ENCODE measurements at places on chromosomes 5 and 9. TPM values are rescaled to one million over a fixed set of nuclear protein-coding genes. Genes with fewer than 3 reads are reported as not detected.

GRCh38 chr5:132313366-132313765 is 19.2 kb downstream of the SLC22A4 start:
- H3K27me3 ChIP-seq, result no peaks in the 10 kb centered on the region
- no peaks in the 10 kb centered on the region for H3K4me1 ChIP-seq
- DNase-seq, result no peak

DNA sequence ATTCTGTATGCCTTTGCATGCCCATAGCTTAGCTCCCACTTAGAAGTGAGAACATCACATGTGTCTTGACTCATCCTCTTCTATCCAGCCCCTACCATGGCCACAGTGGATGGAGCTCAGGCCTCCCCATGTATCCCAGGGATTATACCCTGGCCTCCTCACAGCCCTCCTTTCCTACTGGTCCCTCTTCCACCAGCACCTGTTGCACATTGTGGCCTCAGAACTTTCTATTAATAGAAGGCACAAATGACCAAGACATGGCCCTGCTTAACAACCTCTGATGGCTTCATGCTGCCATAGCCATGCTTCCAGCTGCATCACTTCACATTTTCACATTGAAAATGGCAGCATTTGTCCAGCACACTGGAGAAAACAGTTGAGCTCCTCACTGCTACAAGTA is 315.4 kb downstream of the CDK5RAP2 start:
- DNase-seq, result no peak
- H3K36me3 ChIP-seq, result no peaks in the 10 kb centered on the region
- no peak overlapping the region for H3K27ac ChIP-seq
- no peak overlapping the region for H3K4me3 ChIP-seq

DNA sequence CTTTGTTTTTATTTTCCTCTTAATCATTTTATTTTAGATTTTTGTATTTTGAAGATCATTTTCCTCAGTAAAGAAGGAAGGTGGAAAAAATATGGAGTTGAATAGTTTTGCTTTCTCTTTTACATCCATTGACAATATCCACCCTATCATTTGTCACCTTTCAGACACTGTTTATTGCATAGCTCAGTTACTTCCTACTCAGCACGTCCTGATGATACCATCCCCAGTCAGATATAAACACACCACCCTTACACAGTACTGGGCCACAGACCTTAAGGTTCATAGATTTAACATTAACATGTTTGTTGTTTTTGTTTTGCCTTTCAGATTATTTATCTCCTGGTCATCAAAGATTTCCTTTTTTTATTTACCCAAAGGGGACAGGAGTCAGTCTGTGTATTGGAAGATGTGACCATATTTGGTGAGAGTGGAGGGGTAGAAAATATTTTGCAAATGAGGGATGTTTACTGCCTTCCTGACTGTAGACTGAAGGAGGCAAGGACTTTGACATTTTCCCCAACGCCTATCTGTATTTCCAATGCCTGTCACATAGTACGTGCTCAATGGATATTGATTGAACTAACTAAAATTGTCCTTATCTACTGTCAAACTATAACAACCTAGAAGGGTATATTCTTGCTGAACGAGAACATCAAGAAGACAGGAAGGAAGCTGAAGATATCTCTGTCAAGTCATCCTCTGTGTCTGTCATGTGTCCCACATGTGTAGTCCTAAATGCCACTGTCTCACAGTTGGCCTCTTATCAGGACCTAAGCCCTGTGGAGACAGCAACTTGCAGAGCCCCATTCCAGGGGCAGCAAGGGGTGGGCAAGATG is 15.6 kb downstream of the STX17 start:
- no peak overlapping the region for H3K4me3 ChIP-seq
- H3K27ac ChIP-seq, result peak overlapping the region; percentile 20
- H3K4me1 ChIP-seq, result peaks cover 30% of the 10 kb centered on the region
- no peaks in the 10 kb centered on the region for H3K27me3 ChIP-seq

GRCh38 chr9:101727612-101728524 is 10.6 kb downstream of the GRIN3A start:
- DNase-seq, result peak; percentile 24
- H3K4me1 ChIP-seq, result no peaks in the 10 kb centered on the region
- no peak overlapping the region for H3K27ac ChIP-seq
- H3K4me3 ChIP-seq, result no peak overlapping the region

GRCh38 chr5:159911349-159911748 is 4.9 kb upstream of the ADRA1B start:
- H3K27me3 ChIP-seq, result peaks cover 35% of the 10 kb centered on the region
- H3K27ac ChIP-seq, result no peak overlapping the region
- no peak overlapping the region for H3K4me3 ChIP-seq
- DNase-seq, result no peak
- H3K36me3 ChIP-seq, result no peaks in the 10 kb centered on the region

DNA sequence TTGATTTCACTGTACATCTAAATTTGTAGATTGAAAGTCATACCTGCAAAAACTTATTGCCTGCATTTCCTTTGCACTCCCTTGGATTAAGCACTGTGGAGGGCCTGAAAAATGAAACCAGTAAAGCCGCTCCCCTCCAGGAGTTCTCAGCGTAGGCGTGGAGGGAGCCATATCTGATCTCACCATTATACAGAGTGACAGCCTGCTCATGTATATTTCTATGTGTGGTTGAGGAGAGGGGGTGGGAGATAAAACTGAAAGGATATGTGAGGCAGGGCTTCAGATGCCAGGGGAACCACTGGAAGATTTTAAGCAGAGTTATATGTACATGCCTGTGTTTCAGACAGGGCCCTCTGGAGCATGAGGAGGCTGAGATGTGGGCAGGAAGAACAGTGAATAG is 303.0 kb downstream of the MSX2 start:
- DNase-seq, result no peak
- H3K4me1 ChIP-seq, result no peaks in the 10 kb centered on the region
- no peaks in the 10 kb centered on the region for H3K36me3 ChIP-seq
- H3K27me3 ChIP-seq, result no peaks in the 10 kb centered on the region
- H3K4me3 ChIP-seq, result no peak overlapping the region
- H3K27ac ChIP-seq, result no peak overlapping the region

- no peak within 1 kb of the TSS for H3K4me3 ChIP-seq
- no peaks in the 10 kb centered on the region for H3K27me3 ChIP-seq
- H3K4me1 ChIP-seq, result no peaks in the 10 kb centered on the region
- no peak for DNase-seq
These were observed at the start of gene FREM1 for GRCh38 chr9:14909961-14910805. FREM1 (minus strand) TSS chr9:14910428; CDS start chr9:14868977, 41,451 bp downstream.

DNA sequence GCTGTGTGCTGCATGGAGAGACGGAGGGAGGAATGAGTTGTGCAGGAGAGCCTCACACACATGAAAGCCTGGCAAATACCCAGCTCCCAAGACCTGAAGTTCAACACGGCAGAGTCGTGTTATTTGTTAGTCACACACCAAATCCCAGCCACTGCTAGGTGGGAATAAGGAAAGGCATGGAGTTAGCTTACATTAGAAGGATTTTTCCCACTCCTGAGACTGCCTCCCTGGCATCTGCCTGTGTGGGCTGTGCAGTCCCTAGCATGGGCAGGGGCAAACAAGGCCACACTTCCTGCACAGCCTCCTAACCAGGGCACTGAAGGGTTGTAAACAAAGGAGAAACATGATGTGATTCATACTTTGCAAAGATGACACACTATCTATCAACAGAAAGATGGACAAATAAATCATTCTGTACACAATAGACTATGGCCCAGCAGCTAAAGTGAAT is 306.8 kb downstream of the SPOCK1 start:
- no peak for DNase-seq
- H3K36me3 ChIP-seq, result no peaks in the 10 kb centered on the region
- no peaks in the 10 kb centered on the region for H3K4me1 ChIP-seq
- H3K27ac ChIP-seq, result no peak overlapping the region

DNA sequence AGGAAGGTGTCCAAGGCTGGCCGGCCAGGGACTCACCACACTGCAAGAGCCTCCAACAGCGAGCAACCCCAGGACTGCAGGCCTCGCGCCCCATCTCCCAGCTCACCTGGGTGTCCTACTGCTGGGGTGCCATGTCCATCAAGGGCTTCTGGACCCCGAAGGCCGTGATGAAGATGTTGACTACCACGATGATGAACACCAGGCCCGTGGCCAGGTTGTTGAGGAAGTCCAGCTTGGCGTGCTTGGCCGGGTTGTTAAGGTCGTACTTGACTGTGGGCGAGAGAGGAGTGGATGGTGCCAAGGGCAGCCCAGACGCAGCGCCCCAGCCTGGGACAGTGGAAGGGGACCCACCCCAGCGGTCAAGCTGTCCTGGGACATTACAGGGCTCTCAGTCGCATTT is 9.3 kb downstream of the NINJ1 start:
- no peak for DNase-seq
- H3K36me3 ChIP-seq, result peaks cover 28% of the 10 kb centered on the region
- peaks cover 45% of the 10 kb centered on the region for H3K4me1 ChIP-seq
- H3K4me3 ChIP-seq, result no peak overlapping the region
- H3K27ac ChIP-seq, result peak overlapping the region; percentile 77

GRCh38 chr9:135813671-135814290 is 93.6 kb downstream of the CAMSAP1 start:
- no peak for DNase-seq
- peaks cover 4% of the 10 kb centered on the region for H3K36me3 ChIP-seq
- no peak overlapping the region for H3K4me3 ChIP-seq
- H3K27ac ChIP-seq, result no peak overlapping the region
- no peaks in the 10 kb centered on the region for H3K4me1 ChIP-seq
- H3K27me3 ChIP-seq, result no peaks in the 10 kb centered on the region

DNA sequence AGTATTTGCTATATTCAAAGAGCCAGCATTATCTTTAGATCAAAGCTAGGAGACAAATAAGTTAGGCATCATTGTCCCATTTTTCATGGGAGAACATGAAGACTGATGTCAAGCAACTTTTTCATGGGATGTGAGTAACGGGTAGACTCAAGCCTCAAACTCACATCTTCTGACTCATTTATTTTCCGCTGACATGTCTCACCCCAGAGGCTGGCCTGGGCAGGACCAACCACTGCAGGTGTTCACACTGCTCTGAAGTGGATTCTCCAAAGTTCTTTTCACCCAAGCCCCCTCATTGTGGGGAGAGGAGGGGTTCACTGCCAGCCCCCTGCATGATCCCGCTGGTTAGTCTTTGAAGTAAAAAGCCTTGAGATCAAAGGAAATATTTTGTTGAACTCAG is 34.9 kb upstream of the BASP1 start:
- H3K4me1 ChIP-seq, result no peaks in the 10 kb centered on the region
- H3K27me3 ChIP-seq, result no peaks in the 10 kb centered on the region
- DNase-seq, result no peak
- H3K27ac ChIP-seq, result no peak overlapping the region
- H3K36me3 ChIP-seq, result no peaks in the 10 kb centered on the region

GRCh38 chr5:143017992-143018391 is 247.8 kb downstream of the ARHGAP26 start:
- peaks cover 14% of the 10 kb centered on the region for H3K4me1 ChIP-seq
- no peak for DNase-seq
- H3K36me3 ChIP-seq, result peaks cover 21% of the 10 kb centered on the region
- no peak overlapping the region for H3K4me3 ChIP-seq
- no peak overlapping the region for H3K27ac ChIP-seq

- no peak overlapping the region for H3K27ac ChIP-seq
- no peaks in the 10 kb centered on the region for H3K36me3 ChIP-seq
- H3K4me3 ChIP-seq, result no peak overlapping the region
- DNase-seq, result no peak
- no peaks in the 10 kb centered on the region for H3K27me3 ChIP-seq
- no peaks in the 10 kb centered on the region for H3K4me1 ChIP-seq
These were observed 201.8 kb upstream of the NUDT12 start for GRCh38 chr5:103764403-103764802.

GRCh38 chr9:8725635-8726034 is 926.1 kb upstream of the DMAC1 start:
- no peaks in the 10 kb centered on the region for H3K36me3 ChIP-seq
- no peaks in the 10 kb centered on the region for H3K4me1 ChIP-seq
- no peak overlapping the region for H3K4me3 ChIP-seq
- H3K27me3 ChIP-seq, result no peaks in the 10 kb centered on the region
- DNase-seq, result no peak

DNA sequence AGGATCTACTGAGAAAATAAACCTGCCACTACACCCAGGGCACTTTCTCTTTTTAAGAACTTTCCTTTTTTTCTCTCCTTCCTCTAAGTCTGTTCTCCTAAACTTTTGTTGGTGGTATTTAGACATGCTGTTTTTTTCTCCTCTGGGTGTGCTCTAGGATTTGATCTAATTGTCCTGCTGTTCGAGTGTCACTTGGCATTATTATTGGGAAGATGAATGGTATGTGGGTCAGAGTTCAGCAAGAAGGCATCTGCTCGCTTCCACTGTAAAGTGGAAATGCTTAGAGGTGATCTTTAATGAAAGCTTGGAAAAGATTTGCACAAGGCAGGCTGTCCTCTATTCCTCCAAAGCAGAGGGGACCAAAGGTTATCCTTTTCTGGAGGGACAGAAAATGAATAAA is 1.3 kb upstream of the PLPPR1 start:
- H3K4me1 ChIP-seq, result no peaks in the 10 kb centered on the region
- H3K4me3 ChIP-seq, result no peak overlapping the region
- no peak overlapping the region for H3K27ac ChIP-seq
- no peak for DNase-seq

- no peak for DNase-seq
- H3K4me3 ChIP-seq, result no peak overlapping the region
- H3K36me3 ChIP-seq, result peaks cover 1% of the 10 kb centered on the region
- peaks cover 21% of the 10 kb centered on the region for H3K4me1 ChIP-seq
These were observed 13.4 kb downstream of the PTCH1 start for GRCh38 chr9:95503369-95503768.

DNA sequence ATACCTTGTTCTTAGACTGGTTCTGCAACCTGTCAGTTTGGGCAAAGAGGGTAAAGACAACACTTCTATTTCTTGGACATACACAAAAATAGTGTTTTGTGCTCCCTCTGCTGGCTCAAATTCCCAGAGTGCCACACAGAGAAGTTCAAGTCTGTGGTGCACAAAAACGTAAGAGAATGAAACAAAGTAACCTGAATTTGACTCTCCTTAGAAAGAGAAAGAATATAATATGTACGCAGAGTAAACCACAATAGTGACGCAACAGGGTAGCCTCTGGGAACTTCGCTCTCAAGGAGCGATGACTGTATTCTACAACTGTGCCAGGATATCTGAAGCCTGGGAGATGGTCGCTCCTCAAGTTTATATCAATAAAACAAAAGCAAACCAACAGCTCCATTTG is 18.5 kb downstream of the DDX31 start:
- H3K36me3 ChIP-seq, result peaks cover 10% of the 10 kb centered on the region
- no peaks in the 10 kb centered on the region for H3K27me3 ChIP-seq
- peaks cover 5% of the 10 kb centered on the region for H3K4me1 ChIP-seq
- DNase-seq, result peak; percentile 25
- H3K27ac ChIP-seq, result no peak overlapping the region
- no peak overlapping the region for H3K4me3 ChIP-seq

GRCh38 chr5:128427921-128428320 is 110.1 kb downstream of the FBN2 start:
- no peak overlapping the region for H3K4me3 ChIP-seq
- H3K27me3 ChIP-seq, result no peaks in the 10 kb centered on the region
- DNase-seq, result no peak
- H3K36me3 ChIP-seq, result no peaks in the 10 kb centered on the region
- no peak overlapping the region for H3K27ac ChIP-seq
- H3K4me1 ChIP-seq, result no peaks in the 10 kb centered on the region

TXNDC8 gene
- total RNA-seq, result not detected

LTC4S gene
- 1.4 TPM for total RNA-seq

NUTM2F gene
- total RNA-seq, result not detected

FANCG gene
- 117 TPM for total RNA-seq

CDK5RAP2 gene
- total RNA-seq, result 105 TPM

NCS1 gene
- 1.0 TPM for total RNA-seq

PCDHGB6 gene
- total RNA-seq, result 0.04 TPM

EDIL3 gene
- not detected for total RNA-seq
